Neuronal stem cell (in vitro differentiated cells): ENCODE measurements at places on chromosomes 1 and 21.

GRCh38 chr21:34669149-34669879 is 520 bp downstream of the CLIC6 start:
- peak; percentile 18 for DNase-seq

GRCh38 chr1:230170153-230170547 is 103.1 kb downstream of the GALNT2 start:
- DNase-seq = no peak

DNA sequence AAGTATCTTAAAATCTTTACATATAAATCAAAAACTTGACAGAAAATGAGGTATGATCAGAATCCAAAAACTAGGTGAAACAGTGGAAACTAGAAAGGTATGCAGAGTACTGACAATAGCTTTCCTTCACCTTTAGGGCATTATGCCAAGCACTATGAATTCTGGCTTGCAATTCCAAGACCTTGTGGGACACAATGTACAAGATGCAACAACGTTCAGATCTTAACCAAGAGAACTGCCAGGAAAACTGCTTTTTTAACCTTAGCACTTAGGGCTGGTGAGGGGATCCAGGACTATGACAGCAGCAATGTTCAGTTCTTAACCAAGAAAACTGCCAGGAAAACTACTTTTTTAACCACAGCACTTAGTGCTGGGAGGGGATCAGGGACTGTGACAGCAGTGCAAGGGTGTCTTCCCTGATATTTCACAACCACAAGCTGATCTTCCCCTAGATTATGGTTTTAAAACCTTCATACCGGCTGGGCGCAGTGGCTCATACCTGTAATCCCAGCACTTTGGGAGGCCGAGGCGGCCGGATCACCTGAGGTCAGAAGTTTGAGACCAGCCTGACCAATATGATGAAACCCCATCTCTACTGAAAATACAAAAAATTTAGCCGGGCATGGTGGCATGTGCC is 22.3 kb downstream of the FOXJ3 start:
- no peak for DNase-seq

- no peak for DNase-seq
Measured at GRCh38 chr1:109161858-109162606, 48.1 kb downstream of the ELAPOR1 start.

DNA sequence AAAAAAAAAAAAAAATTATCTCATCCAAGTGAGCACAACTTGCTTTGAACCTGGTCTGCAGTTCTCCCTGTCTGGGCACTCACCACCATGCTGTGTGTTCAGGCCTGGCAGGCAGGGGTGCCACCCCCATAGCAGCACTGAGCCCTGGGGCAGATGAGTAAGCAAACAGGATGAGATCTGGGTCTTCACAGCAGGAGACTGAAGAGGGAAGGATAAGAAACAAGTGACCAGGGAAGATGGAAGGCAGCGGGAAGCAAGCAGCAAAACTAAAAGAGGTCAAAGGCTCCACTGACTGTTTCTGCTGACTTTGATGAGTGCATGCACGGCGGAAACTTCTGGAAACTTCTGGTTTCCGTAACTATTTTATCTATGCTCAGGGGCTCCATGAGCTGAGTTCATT is 133.5 kb upstream of the SOD1 start:
- DNase-seq = no peak

DNA sequence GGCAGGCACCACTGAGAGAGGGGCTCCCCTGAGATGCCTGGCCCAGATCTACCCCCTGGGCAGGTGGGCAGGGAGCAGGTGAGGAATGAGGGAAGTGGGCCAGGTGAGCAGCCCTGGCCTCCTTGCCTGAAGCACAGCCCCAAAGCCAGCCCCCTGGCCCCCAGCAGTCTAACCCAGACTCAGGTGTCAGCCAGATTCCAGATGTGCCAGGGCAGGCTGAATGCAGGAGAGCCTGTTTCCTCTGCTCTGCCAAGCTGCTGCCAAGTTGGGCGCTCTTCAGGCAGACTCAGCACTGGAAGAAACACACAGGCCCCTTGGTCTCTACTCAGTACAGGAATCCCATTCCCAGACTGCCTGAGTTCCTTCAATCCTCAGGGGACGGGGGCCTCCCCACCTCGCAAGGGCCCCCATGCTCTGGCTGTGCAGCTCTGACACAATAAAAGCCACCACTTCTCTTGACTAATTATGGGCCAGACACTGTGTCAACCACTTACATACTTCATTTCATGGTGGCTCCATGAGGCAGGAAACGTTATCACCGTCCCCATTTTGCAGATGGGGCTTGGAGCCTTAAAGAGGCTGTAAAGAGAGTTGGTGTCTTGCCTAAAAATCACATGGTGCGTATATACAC is 20.4 kb downstream of the ARHGEF19 start:
- no peak for DNase-seq

- no peak for DNase-seq
Measured at GRCh38 chr1:230056098-230056497, 10.9 kb upstream of the GALNT2 start.

DNA sequence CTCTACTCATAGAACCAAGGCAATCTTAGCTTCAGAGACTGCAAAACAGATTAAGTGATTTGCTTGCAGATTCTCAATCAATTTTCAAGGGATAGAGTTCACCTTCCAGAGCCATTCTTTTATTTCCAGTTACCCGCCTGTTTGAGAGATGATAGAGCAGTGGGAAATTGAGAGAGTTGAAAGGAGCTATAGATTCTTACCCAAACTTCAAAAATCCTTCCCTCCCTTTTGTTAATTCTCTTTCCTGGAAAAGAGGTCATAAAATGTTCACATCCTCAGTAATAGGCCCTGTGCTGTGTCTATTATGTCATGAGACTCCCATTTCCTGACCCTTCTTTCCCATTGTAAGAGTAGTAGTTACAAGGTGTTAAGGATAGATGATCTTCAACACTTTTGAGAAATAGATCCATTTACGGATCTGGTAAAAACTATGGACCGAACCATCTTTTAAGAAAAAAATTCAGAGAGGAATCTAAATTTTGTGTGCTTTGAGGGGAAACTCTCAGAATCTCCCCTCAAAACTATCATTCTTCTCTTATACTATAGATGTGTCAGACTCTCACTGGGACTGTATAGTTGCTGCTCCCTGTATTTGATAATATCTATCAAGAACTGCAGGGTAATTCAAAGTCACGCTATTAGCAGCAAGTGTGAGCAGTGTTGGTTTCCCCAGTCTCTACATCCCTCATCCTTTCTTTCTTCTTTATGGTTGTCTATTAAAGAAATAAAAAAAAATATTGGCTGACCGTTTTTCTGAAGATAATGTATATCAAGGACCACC is 8.0 kb downstream of the RGS4 start:
- DNase-seq = no peak

DNA sequence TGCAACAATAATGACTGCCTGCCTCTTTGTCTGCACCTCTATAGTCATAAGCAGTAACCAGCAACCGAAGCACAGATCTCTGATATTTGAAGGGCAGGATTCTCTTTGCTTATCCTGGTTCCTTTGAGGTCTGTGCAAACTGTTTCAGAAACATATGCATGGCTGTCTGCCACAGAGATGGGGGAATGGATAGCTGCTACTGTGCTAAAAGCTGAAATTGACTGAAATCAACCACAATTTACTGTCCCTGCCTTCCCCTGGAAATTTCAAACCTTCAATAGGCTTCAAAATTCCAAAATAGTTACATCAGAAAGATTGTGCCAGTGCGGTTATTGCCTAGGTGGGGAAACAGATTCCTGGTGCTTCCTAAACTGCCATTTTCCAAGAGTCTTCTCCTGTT is 136.8 kb upstream of the GORAB start:
- no peak for DNase-seq

DNA sequence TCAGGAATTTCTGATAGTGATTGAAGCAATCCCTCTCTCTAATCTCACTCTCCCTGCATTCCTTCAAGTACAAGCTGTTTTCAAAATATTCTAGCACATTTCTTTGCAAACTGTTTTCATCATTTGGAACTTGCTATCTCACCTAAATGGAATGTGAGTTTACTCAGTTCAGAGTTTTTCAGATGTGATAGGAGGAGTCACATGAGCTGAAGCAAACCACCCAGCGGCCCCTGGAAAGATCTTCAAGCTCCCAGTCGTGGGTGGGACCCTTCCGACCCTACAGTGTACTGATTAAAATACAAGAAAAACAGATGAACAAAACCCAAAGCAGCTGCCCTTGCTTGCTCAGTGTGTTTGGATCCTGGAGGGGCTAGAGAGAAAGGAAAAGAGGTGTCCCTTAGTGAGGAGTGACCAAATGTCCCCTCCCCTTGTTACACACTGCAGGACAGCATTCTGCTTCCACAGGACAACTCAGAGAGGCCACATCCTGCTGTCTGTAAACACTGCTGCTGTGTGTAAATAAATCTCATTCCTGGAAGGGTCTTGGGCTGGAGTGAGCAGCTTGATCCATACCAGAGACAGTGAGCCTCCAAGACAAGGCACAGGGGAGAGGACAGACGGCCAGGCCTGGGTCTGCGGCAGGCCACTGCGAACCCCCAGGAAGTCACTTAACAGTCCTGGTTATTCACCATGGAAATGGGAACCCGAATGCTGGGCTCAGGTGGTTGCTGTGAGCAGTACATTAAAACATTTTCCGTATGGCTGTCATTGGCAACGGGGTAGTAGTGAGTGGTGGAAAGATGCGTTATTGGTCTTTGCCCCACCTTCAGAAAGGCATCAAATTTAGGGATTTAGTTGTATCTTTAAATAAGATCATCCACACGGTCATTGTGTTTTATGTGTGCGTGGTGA is 229.2 kb downstream of the RHOU start:
- DNase-seq = no peak

DNA sequence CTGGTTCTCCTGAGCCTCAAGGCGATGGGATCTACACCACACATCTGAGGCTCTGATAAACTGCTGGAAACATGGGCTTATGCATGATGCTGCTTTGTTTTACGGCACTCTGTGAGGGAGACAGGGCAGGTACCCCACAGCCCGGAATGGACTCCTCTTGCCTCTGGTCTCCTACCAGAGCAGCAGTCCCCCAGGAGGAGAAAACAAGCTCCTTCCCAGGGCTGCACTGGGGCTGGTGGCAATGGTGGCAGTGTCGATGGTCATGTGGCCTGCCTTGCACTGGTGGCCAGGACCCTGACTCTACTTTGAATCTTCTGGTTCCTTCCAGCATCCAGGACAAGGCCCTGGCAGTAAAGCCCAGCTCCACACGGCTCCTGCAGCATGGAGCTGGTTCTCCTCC is 79.4 kb downstream of the TOMM20 start:
- DNase-seq = no peak

GRCh38 chr21:44304877-44305293 is 5.0 kb downstream of the PFKL start:
- DNase-seq = peak; percentile 42

DNA sequence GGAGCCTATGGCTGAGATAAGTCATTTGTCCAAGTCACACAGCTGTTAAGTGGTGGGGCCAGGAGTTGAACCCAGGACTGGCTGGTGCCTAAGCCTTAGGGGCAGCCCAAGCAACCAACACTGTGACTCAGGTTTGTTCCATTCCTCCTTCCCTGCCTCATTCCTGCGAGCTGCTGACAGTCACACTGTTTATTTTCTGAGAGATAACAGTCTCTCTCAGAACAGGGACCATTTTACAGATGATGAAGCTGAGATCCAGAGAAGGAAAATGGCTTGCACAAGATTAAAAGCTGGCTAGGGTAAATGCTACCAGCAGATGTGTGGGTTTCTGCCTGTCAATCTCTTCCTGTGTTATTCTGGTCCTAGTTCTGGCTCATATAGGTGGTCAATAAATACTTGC is 24.3 kb upstream of the TCEA3 start:
- no peak for DNase-seq

- DNase-seq = no peak
Measured at GRCh38 chr1:180027949-180028445, 73.4 kb downstream of the CEP350 start.

- DNase-seq = no peak
Measured at GRCh38 chr1:168945870-168946269, 160.6 kb upstream of the ATP1B1 start.

DNA sequence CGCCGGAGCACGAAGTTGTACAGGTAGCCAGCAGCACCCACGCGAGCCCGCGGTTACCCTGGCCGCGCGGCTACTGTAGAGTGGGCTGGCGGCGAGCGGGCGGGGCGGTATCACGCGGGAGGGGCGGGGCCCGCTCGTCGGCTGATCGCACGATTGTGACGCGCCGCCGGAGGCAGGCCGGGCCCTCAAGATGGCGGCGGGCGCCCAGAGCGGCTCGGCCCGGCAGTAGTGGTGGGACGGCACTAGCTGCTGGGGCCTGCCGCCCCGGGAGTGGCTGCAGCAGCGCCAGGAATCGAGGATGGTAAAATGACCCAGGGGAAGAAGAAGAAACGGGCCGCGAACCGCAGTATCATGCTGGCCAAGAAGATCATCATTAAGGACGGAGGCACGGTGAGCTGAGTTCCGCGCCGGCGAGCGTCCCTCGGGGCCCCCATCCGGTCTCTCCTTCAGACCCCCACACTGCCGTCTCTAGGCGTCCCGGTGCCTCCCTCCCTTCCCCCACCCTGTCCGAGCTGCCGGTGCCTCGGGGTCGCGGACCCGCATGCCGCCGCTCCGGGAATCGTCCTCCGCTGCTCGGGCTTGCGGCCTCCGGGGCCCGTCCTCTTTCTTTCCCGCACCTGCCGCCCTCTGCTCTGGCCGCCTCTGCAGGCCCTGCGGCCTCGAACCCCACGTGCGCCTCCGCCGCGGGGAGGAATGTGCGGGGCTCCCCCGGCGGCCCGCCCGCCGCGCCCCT is 68.3 kb downstream of the SLC35A3 start:
- DNase-seq = peak; percentile 78

DNA sequence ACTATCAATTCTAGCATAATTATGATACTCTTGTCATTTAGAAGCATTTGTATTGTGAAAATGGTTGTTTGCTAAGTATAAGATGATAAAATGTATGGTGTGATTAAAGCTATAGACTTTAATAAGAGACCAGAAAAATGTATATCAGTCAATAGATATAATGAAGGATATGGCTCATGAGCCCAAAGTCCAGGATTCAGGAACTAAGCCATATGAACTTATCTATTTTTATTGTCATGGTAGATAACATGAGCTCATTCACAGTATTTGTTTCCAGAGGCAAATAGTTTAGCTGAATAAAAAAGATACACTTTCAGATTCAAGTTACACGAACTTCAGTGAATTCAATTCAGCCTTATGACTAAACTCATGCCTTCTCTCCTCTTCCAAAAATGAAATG is 32.7 kb downstream of the PRDX6 start:
- DNase-seq = no peak

- no peak for DNase-seq
Measured at GRCh38 chr21:44533121-44533890, 6.7 kb downstream of the KRTAP10-1 start.

GRCh38 chr1:203666609-203667008 is 40.0 kb downstream of the ATP2B4 start:
- no peak for DNase-seq

- DNase-seq = no peak
Measured at GRCh38 chr1:6010554-6010953, 18.3 kb upstream of the NPHP4 start.

- no peak for DNase-seq
Measured at GRCh38 chr1:27868932-27869718, 3.2 kb upstream of the THEMIS2 start.

- DNase-seq = no peak
Measured at GRCh38 chr1:241048622-241049021, 308.4 kb downstream of the RGS7 start.

- DNase-seq = peak; percentile 30
Measured at GRCh38 chr1:169484683-169485430, 887 bp downstream of the SLC19A2 start.

GRCh38 chr1:145979746-145980456 is 15.4 kb downstream of the POLR3GL start:
- DNase-seq = no peak
